ENCODE measurements at places on chromosomes 1 and 21.

DNA sequence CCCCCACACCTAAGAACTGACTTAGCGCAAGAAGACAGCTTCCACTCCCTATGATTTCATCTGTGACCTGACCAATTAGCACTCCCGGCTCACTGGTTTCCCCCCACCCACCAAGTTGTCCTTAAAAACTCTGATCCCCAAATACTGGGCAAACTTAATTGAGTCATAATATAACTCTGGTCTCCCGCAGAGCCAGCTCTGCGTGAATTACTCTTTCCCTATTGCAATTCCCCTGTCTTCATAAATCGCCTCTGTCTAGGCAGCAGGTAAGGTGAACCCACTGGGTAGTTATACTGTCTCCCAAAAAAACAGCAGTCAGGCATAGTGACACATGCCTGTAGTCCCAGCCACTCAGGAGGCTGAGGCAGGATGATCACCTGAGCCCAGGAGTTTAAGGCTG, 36.9 kb downstream of the ZBTB8OS start:
- no peak for DNase-seq

DNA sequence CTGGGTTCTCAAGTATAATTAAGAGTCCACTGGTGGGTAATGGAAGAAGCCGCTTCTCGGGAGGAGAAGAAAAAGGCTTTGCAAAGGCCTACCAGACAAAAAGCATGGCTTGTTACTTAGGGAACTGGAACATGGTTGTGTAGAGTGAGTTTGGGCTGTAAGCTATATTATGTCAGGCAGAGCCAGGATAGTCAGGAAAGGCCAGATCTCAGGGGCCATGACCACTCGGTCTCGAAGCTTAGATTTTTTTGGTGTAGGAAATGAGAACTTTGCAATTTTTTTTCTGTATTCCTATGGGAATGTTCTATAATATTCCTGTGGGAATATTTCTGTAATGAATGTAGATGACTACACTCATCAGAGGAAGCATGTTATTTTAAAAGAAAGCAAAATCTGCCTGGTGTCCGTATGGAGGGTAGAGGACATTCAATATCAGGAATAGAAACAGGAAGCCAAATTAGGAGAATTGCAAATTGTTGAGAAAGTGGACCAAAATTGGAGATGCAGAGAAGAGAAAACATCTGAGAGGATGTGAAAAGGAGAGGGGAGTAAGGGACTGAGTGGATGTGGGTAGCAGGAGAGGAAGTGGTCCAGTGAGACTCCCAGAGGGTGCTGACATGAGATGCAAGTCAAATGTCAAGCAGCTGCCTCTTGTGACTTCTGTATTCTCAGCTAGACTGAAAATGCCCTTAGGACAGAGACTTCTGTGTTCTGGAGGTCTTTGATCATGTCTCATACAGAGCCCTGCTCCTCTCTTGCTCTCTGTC, 45.2 kb upstream of the HAO2 start:
- DNase-seq: peak; percentile 26

GRCh38 chr21:15809818-15810217, 80.0 kb downstream of the USP25 start:
- no peak for DNase-seq

DNA sequence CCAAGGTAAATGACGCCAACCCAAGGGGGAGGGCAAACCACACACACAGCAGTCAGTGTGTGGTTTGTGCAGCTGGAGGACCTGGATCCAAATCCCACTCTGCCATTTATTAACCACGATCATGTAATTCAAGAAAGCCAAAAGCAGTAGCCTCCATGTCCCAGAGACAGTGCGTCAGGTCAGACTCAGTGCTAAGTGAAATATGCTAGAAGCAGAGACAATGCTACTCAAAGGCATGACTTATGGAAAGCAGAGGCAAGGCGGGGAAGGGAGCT, 13.6 kb downstream of the TTC39A start:
- DNase-seq: no peak

GRCh38 chr1:40625076-40625475, 40.4 kb downstream of the RIMS3 start:
- no peak for DNase-seq

DNA sequence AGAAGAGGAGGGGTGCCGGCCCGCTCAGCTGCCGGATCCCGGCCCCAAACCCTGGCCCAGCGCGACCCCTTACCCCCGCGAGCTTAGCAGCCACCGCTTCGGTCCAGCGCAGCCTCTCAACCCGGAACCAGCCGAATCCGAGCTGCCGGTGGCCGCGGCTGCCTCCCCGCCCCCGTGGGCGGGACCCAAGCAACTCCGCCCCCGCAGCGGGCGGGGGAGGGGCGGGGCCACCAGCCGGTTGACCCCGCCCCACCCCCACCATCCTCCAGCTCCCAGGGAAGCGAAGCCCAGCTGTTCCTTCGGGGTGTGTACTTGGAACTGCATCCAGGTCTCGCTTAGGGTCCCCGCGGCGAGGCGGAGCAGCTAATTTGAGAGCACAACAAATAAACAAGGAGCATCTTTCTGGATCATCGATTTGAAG, at the start of gene TRIM62:
TSS of gene TRIM62 (minus strand) at position 123 of the 421 bp plus-strand sequence. CDS start 611 bp downstream, outside the sequence.
- peak; percentile 90 for DNase-seq

DNA sequence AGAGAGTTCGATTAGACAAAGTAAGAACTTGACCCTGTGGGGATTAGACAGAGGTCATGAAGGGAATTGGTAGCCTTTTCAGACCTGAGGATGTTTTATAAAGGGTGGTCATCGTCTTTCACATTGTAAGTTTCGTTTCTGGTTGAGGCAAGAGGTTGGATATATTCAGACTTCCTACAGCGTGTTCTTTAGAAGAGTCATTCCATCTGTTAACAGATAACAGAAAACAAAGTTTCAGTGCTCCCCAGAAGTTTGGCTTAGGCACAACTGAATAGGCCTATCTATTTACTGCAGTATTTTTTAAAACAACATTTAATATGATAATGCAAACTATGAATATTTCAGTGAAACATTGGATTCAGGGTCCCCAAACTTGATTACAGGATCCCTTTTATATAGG, 17.1 kb upstream of the IVNS1ABP start:
- DNase-seq: no peak

All from GM12892 (cell line).